Central memory CD8-positive, alpha-beta T cell (primary cell): ENCODE measurements at places on chromosomes 4 and X.

GRCh38 chr4:54976682-54977081, 148.7 kb downstream of the KDR start:
- no peaks in the 10 kb centered on the region for H3K36me3 ChIP-seq
- DNase-seq = no peak
- H3K4me3 ChIP-seq = no peak overlapping the region

GRCh38 chrX:153726286-153727122, 1.8 kb downstream of the ABCD1 start:
- H3K4me1 ChIP-seq = peaks cover 17% of the 10 kb centered on the region
- peaks cover 15% of the 10 kb centered on the region for H3K36me3 ChIP-seq
- peak; percentile 28 for DNase-seq
- H3K27ac ChIP-seq = peak overlapping the region; percentile 81

DNA sequence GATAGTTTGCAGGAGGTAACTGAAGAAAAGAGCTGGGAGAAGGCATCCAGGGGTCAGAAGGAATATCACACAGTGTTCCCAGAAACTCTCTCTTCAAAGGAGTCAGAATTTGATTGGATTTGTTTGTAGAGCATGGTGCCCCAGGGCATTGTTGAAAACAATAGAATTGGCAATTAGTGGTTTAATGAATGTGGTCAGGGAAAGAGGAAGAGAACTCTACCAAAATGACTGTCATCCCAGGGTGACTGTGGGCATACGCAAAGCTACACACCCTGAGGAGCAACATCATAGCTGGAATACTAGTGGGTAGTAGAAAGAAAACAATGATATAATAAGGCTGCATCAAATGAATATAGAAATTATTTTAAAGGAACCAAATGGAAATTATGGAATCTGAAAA, 21.5 kb downstream of the TNIP2 start:
- H3K36me3 ChIP-seq = peaks cover 25% of the 10 kb centered on the region
- H3K4me3 ChIP-seq = no peak overlapping the region
- H3K27ac ChIP-seq = peak overlapping the region; percentile 77
- no peaks in the 10 kb centered on the region for H3K27me3 ChIP-seq
- H3K4me1 ChIP-seq = peaks cover 17% of the 10 kb centered on the region

DNA sequence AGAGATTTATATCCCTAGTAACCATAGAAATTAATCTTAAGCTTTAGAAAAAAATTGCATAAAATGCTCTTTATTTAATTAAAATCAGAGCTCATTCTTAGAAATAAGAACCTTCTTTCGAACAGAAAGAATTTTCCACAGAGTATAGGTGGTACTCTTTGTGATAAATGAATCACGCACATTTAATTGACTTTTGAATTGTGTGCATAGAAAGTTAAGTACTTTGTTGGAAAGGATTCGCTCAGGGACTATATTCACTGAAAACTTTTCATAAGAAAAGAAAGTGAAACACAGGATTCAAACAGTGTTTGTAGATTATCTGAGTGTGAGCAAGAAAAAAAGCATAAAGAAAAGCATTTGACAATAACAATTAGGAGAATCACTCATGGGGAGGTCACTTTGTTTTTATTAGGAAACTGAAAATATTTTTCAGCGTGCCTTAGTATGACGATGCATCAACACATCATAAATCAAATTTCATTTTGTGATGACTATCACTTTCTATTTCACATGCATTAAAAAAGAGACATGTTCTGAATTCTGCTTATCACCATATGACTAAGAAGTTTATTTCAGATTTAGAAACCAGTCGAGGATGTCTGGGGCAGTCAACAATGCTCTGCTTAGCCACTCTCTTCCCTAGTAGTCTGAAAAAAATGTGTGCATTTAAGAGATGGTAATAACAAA, 49.5 kb downstream of the STX18 start:
- H3K27me3 ChIP-seq = no peaks in the 10 kb centered on the region
- DNase-seq = no peak
- no peaks in the 10 kb centered on the region for H3K36me3 ChIP-seq
- no peak overlapping the region for H3K4me3 ChIP-seq
- H3K4me1 ChIP-seq = peaks cover 19% of the 10 kb centered on the region

GRCh38 chr4:102430461-102430910, 70.7 kb upstream of the NFKB1 start:
- H3K27ac ChIP-seq = peak overlapping the region; percentile 80
- H3K4me1 ChIP-seq = no peaks in the 10 kb centered on the region
- no peak for DNase-seq
- peaks cover 2% of the 10 kb centered on the region for H3K36me3 ChIP-seq
- H3K27me3 ChIP-seq = no peaks in the 10 kb centered on the region
- H3K4me3 ChIP-seq = peak overlapping the region; percentile 83

DNA sequence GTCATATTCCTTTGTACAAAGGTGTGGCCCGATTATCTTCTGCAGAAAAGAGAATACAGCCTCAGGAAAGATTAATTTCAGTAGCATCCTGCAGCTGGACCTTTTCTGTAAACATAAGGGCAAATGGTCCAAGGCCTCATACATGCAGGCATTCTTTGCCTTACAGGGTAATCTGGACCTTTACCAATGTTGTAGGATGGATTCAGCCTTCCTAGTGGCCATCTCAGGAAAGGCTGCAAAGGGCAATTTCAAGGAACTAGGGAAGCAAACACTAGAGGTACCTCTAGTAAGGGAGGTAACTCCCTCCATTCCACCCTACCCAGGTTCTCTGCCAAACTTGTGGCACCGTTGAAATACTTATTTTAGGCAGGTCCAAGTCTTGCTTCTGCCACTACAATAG, 43.0 kb downstream of the UGT2B28 start:
- no peak overlapping the region for H3K4me3 ChIP-seq
- no peaks in the 10 kb centered on the region for H3K4me1 ChIP-seq

GRCh38 chr4:89284828-89285227, 22.8 kb downstream of the GPRIN3 start:
- peak overlapping the region; percentile 94 for H3K27ac ChIP-seq
- H3K4me1 ChIP-seq = peaks cover 61% of the 10 kb centered on the region
- no peaks in the 10 kb centered on the region for H3K27me3 ChIP-seq
- H3K36me3 ChIP-seq = peaks cover 22% of the 10 kb centered on the region
- no peak for DNase-seq

GRCh38 chrX:71216485-71216884, 6.5 kb upstream of the GJB1 start:
- H3K36me3 ChIP-seq = no peaks in the 10 kb centered on the region
- H3K4me3 ChIP-seq = no peak overlapping the region
- H3K4me1 ChIP-seq = peaks cover 6% of the 10 kb centered on the region
- no peaks in the 10 kb centered on the region for H3K27me3 ChIP-seq

DNA sequence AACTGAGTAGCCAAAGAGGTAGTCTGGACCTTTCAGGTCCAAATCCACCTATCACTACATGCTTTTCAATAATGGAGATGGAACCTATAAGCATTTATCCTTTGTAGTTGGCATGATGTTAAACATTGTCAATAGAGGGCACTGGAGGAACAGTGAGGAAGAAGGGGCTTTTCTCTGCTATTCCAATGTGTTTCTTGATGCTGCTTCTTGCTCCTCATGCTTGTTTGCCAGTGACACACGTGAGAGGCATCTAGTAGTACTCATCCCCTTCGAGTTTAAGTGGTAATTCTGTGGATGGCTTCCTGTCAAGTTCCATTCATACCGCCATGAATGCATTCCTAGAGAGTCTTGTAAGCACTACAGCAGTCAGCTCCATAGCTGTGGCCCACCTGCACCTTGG, 84.0 kb downstream of the NAA11 start:
- no peaks in the 10 kb centered on the region for H3K4me1 ChIP-seq
- no peak overlapping the region for H3K4me3 ChIP-seq
- DNase-seq = no peak
- no peaks in the 10 kb centered on the region for H3K27me3 ChIP-seq
- no peaks in the 10 kb centered on the region for H3K36me3 ChIP-seq

DNA sequence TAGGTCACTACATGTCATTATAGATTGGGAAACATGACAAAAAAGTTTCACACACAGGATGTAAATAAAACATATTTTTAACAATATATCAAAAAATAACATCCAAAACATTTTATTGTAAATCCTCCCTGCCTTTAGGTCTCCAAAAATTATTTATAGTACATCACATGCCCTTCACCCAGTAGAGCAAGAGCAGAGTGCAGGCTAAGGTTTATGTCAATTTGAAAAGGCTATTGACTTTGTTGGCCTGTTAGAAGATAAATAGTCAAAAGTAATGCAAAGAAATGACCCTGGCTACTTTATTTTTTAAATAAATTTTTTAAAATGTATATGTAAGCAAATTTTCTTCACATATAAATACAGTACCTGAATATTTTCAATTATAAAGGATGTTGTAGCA, 983.7 kb downstream of the RAB28 start:
- H3K27me3 ChIP-seq = no peaks in the 10 kb centered on the region
- H3K4me1 ChIP-seq = no peaks in the 10 kb centered on the region
- H3K4me3 ChIP-seq = no peak overlapping the region
- H3K27ac ChIP-seq = no peak overlapping the region
- no peaks in the 10 kb centered on the region for H3K36me3 ChIP-seq

GRCh38 chr4:129668092-129668491, 572.1 kb downstream of the C4orf33 start:
- no peak overlapping the region for H3K4me3 ChIP-seq
- H3K4me1 ChIP-seq = no peaks in the 10 kb centered on the region
- H3K36me3 ChIP-seq = peaks cover 2% of the 10 kb centered on the region
- H3K27ac ChIP-seq = no peak overlapping the region

DNA sequence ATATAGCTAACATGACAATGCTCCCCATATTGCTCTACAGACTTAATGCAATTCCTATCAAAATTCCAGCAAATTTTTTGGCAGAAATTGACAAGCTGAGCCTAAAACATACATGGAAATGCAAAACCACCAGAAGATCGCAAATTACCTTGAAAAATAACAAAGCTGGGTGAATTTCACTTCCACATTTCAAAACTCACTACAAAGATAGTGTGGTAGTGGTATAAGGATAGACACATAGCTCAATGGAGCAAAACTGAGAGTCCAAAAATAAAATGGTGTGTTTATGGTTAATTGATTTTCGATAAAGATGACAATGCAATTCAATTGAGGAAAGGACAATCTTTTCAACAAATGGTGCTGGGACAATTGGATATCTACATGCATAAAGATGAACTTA, 65.8 kb downstream of the SLC9A7 start:
- H3K27ac ChIP-seq = no peak overlapping the region
- H3K4me1 ChIP-seq = no peaks in the 10 kb centered on the region
- DNase-seq = no peak
- peaks cover 2% of the 10 kb centered on the region for H3K36me3 ChIP-seq
- H3K4me3 ChIP-seq = no peak overlapping the region

DNA sequence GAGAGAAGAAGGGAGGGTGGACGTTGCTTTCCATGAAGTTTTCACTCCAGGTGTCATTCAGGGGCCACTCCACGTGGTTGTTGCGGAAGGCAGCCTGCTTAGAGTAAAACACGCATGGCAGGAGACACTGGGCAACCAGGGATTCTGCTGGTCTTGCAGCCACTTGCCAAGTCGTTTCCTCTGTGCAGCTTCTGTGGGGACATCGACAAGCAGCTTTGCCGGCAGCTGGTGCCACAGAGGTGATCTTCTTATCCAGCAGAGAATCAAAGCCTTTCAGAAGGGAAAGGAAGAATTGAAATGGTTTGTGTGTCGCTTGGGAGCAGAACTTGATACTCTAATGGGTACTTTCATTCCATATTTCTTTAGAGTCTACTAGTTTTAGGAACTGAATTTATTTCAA, 867.1 kb upstream of the TENM3 start:
- H3K27ac ChIP-seq = no peak overlapping the region
- H3K27me3 ChIP-seq = no peaks in the 10 kb centered on the region
- DNase-seq = no peak
- no peak overlapping the region for H3K4me3 ChIP-seq
- H3K36me3 ChIP-seq = no peaks in the 10 kb centered on the region

GRCh38 chr4:33107814-33108213, 2387.6 kb downstream of the PCDH7 start:
- H3K4me3 ChIP-seq = no peak overlapping the region
- no peaks in the 10 kb centered on the region for H3K4me1 ChIP-seq
- no peak for DNase-seq
- H3K27ac ChIP-seq = no peak overlapping the region
- no peaks in the 10 kb centered on the region for H3K27me3 ChIP-seq

DNA sequence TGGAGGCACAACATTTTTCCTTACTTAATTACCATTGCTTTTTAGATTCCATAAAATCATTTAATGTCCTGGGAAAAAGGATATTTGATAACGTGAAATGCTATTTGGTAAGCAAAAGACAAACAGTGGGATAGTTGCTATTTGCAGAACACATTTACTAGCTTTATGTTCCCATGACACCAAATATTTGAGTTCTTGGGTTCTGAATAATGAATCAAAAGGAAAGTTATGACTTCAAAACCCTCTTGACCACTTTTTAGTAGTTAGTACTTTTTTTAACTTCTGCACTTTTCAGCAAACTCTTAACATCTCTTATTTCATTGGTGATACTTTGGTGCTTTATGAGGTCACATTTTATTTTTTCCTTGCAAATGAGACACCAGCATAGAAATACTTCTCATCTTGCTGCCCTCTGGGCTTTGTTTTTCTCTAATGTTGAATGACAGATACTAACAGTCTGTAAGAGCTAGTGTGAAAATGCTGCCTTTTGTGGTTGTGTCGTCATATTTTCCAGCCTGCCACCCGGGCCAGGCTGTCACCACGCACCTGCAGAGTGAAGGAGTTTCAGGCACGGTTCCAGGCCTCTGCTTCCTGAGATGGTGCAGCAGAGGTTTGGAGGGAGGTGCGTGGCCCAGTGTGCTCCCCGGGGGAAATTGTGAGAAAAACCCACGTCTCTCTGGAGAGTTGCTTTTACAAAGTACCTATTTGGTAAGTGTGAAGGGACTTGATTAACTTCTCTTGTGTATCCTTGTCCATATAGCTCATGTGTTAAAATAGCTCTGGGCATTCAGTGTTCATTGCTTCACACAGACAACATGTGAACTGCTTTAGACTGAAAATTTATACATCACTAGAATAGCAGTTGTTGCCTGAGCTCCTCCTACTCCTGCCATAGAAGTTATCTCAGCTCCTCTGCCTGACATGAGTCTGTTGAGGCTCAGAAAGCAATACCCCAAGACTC, 34.7 kb downstream of the MSL3 start:
- no peak for DNase-seq
- H3K4me1 ChIP-seq = peaks cover 18% of the 10 kb centered on the region
- peak overlapping the region; percentile 37 for H3K4me3 ChIP-seq
- H3K27me3 ChIP-seq = no peaks in the 10 kb centered on the region

- peaks cover 31% of the 10 kb centered on the region for H3K4me1 ChIP-seq
- no peaks in the 10 kb centered on the region for H3K27me3 ChIP-seq
- DNase-seq = no peak
- H3K36me3 ChIP-seq = peaks cover 2% of the 10 kb centered on the region
These were observed 247.9 kb downstream of the PPP1R2C start for GRCh38 chrX:42530027-42530426.
